ENCODE measurements at places on chromosomes 1 and 21.

DNA sequence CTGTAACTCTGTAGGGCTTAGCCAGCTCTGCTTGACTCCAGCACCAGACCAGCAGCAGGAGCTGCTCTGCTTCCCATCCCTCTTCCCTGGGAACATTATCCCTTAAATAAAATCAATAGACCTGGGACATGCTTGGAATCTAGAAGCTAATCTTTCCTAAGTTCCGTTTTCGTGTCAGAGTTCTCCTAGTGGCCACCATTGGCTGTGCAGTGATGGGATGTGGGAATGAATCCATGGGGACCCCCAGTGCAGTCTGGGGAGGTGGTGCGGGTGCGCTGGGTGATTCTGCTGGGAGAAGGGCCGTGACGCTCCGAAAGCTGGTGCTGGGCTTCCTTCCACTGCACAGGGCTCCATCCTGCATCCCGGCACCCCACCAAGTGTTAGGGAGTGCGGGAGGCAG, 202.7 kb downstream of the CAMTA1 start:
- no peak for DNase-seq

GRCh38 chr21:41367301-41367944, 5.6 kb downstream of the MX2 start:
- no peak for DNase-seq

DNA sequence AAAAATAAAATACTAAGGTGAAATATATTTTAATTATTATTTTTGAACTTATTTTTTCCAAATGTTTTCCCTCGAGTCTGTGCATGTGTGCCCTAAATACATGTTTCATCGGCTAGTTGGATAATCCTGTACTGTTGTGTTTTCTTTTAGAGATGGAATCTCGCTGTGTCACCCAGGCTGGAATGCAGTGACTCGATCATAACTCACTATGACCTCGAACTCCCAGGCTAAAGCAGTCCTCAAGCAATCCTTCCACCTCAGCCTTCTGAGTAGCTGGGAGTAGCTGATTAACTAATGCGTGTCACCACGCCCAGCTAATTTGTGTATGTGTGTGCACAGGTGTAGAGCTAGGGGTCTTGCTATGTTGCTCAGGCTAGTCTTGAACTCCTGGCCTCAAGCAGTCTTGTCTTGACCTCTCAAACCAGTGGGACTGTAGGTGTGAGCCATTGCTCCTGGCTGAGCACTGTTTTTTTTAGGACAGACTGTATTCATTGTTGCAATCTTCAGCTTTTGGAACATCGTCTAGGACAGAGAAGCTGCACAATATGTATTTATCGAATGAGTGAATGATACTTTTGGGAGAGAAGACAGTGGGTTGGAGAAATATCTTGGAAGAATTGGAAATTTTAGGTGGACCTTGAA, 4.8 kb upstream of the TMCO1 start:
- DNase-seq = no peak

DNA sequence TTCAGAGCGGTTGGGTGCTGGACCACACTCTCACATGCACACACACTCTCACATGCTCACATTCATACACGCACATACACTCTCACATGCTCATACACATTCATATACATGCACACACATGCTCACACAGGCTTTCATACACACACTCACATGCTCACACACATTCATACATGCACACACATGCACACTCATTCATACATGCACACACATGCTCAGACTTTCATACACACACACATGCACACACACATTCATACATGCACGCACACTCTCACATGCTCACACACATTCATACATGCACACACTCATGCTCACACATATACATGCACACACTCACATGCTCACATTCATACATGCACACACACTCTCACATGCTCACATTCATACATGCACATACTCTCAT, 6.0 kb upstream of the CD55 start:
- no peak for DNase-seq

DNA sequence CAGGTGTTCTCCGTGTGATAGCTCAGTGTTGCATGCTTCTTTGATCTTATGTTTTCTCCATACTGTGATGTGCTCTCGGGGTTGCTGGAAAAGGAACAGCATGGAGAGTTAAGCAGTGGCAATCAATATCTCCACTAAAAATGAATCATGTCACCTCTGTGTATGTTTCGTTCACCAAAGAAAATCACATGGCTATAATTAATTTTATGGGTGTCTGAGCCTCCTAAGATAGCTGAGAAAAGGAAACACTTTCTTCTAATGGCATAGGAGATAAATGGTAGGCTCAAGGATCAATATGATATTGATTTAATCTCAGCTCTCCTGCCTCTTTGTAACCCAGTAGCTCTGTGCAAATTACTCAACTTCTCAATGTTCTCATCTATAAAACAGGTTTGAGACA, 14.3 kb downstream of the FAM177B start:
- no peak for DNase-seq

DNA sequence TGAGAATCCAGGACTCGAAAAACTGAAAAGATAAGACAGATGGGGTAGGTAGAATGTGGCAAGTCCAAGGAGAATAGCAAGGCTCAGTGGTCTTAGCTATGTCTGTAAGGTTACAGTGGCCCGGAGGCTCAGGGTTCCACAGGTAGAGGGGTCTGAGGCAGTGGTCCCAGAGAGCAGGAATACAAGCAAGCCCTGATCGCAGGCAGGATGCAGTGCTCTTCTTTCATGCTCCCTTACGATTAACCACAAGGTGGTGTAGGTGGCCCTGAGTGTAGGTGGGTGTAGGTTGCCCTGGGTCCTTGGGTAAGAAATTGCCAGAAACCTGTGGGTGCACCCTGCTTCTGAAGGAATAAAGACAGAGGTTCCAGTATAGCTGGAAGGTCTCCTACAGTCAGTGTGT, 99.1 kb upstream of the RAB3GAP2 start:
- no peak for DNase-seq

DNA sequence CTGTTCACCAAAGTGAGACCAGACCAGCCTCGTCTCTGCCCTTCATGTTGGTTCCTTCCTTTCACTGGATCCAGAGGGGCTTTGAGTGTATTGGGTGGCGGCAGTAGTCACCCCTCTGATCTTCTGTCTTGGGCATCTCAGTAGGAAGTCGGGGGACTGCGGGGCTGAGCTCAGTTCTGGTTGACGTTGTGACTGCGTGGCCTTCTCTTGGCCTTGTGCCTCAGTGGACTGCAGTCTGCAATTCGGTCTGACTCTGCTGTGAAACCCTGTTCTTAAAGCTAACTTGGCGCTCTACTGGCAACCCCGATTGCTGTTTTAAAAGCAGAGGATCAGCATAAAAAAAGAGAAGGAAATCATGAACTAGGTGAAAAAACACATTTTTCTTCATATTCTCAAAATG, 56.7 kb downstream of the SLC37A1 start:
- DNase-seq = no peak

- no peak for DNase-seq
Measured at GRCh38 chr1:91948097-91948496, 1.1 kb upstream of the BRDT start.

DNA sequence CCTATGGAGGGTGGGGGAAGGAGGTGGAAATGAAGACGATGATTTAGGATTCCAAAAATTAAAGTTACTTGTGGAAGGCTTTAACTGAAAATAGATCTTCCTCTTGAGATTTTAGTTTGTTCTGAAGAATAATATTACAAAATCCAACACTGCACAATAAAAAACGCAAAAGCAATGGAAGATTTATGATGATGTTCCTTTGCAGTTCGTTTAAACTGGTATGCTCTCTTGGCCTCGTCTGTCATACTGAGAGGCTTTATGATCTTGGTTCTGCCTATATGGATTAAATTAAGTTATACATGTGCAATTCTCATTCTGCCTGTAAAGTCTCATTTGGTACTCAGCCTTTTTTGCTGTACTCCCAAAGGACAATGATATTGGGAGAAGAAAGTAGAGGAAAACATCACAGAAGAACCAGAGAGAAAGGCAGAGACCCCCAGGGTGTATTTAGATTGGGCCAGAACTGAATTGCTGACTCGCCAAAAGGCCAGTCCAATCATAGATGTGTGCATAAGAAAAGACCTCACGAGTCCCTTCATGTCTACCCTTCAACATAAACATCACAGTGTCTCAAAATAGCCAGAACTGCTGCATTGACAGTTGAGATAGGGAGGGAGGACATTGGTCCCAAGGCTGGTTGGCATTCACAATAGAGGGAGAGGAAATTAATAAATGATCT, 188.6 kb downstream of the GREM2 start:
- DNase-seq = no peak

- DNase-seq = no peak
Measured at GRCh38 chr1:17400725-17401341, 28.8 kb downstream of the PADI6 start.

GRCh38 chr21:14987370-14988170, 77.2 kb downstream of the NRIP1 start:
- no peak for DNase-seq

- DNase-seq = no peak
Measured at GRCh38 chr1:28243685-28244311, 7.9 kb downstream of the ATP5IF1 start.

GRCh38 chr1:220497220-220497947, 30.6 kb upstream of the MARK1 start:
- DNase-seq = peak; percentile 15

DNA sequence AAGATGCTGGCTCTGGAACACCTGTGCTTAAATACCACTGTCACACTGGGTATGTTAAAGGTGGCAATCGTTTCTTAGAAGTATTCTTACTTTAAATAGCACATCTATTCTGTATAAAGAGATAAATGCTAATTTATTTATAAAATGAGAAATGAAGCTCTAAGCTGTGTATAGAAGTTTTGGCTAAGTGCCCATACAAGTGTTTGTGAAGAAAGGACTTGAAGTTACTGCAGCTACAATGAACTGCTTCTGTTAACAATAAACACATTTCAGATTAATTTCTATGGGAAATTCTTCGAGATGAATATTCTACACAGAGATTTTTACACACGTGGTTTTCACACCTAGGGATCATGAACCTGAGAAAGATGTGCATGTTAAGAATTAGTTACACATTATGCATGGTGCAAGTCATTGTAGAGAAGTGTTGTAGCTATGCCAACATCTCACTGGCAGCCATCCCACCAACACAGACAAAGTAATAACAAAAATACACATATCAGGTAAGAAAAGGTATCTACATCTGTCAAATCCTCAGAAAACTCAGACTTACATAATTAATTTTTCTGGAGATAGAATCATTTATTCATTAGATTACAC, 16.2 kb downstream of the COL24A1 start:
- no peak for DNase-seq

DNA sequence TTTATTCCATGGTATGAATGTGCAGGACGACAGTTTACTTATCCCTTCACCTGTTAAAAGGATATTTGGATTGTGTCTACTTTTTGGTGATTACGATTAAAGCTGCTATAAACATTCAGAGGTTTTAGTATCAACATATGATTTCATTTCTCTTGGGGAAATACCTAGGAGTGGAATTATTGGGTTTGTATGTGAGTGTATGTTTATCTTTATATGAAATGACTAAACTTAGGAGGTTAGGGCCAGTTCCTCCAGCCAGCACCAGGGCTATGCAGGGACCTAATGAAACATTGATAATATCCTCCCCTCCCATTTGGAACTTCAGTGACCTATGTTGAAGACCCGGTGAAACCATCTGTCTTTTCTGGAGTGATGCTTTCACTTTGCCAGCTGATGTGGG, 13.8 kb downstream of the TMEM51 start:
- DNase-seq = no peak

- DNase-seq = peak; percentile 70
Measured at GRCh38 chr1:203048555-203049051, 22.3 kb downstream of the PPFIA4 start.

DNA sequence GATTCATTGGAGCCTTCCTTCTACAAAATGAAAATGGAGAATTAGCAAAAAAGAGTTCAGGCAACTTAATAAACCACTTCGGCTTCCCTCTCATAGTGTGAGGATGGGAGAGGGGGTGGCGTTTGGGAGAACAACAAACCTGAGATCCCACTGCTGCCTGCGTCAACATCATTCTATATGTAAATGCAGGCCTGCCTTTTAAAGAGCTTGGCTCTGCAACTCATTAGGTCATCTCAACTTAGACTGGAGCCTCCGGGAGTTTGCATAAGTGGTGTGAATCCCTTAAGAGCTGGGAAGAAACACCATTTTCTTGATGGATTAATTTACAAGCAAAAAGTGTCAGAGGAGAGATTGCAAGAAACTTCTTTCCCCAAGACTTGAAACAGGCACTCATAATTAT, 127.6 kb upstream of the DAB1 start:
- DNase-seq = no peak

GRCh38 chr1:231857609-231858135, 231.1 kb downstream of the DISC1 start:
- no peak for DNase-seq

- DNase-seq = no peak
Measured at GRCh38 chr21:14488672-14489204, 57.4 kb downstream of the SAMSN1 start.

DNA sequence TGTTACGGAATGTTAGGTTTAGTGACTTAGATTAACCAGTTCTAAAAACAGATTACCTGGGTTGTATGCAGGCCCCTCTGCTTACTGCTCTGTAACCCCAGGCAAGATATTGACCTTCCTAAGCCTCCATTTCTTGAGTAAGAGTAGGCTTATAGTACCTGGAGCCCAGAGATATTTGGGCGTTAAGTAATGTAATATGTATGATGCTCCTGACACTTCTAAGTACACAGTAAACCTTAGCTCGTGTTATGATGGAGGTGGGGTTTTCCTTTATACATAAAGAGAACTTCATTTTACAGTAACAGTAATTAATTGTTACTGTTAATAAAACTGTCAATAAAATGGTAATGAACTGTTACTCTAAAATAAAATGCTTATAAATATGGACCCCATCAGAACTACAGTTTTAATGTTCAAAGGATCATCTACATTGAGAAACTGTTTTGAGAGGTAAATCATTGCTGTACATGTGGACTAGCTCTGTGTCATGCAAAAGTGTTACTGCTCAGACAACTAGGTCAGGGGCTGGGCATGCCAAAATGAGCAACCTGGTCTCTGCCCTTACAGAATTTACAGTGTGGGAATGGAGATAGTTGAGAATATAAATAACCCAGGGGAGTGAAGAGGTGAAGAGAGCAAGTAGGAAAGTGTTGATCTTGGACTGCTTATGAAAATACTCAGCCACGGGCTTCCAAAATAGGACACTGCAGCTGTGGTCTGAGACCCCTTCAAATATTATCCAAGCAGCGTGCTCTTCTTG, 26.6 kb downstream of the LRRC8C start:
- no peak for DNase-seq

All from DMS 273 treated with DMSO at 0.1 percent for 48 hours (cell line).